Left lobe of liver (tissue), 2 donors: ENCODE measurements at places on chromosomes 7 and 10. TPM values are rescaled to one million over a fixed set of nuclear protein-coding genes. Genes with fewer than 3 reads are reported as not detected.

Gene PLAU
- total RNA-seq: 0.50 TPM

Gene NPSR1
- total RNA-seq: not detected

Gene HHEX
- 47.4 TPM for total RNA-seq

Gene INHBA
- total RNA-seq: 2.6 TPM

Gene SPDYE6
- total RNA-seq: not detected

Gene TMEM229A
- total RNA-seq: not detected

Gene DAGLB
- total RNA-seq: 17.9 TPM

Gene KNDC1
- total RNA-seq: 8.5 TPM

Gene AIMP2
- 22.9 TPM for total RNA-seq

Gene TSPAN12
- 15.1 TPM for total RNA-seq

Gene PKD1L1
- 0.45 TPM for total RNA-seq

Gene PTF1A
- not detected for total RNA-seq

Gene FGFBP3
- 0.33 TPM for total RNA-seq

Gene NRF1
- 4.5 TPM for total RNA-seq

Gene GATA3
- total RNA-seq: 0.88 TPM

Gene HOXA5
- 0.50 TPM for total RNA-seq
